NCI-H82 (cell line): ENCODE measurements at places on chromosomes 2 and 18.

GRCh38 chr2:10826625-10827024, 14.0 kb upstream of the PDIA6 start:
- no peak for DNase-seq

DNA sequence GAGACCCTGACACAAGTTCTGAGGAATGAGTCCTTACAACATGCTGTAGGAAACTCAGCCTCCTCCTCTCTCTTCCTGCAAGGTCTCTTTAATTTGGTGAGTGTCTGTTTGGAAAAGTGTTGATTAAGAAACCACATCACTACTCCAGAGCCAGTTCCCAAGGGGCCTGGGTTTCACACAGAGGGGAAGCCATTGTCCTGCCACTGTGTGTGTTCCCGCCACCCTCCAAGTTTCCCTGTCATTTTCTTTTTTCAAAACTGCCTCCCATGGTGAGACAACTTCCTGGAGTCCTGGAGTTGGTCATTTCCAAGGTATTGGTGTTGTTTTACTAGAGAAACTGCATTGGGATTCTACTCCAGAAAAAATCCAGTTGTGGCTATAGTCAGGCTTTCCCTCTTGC, 232.0 kb upstream of the PARD3B start:
- no peak for DNase-seq

DNA sequence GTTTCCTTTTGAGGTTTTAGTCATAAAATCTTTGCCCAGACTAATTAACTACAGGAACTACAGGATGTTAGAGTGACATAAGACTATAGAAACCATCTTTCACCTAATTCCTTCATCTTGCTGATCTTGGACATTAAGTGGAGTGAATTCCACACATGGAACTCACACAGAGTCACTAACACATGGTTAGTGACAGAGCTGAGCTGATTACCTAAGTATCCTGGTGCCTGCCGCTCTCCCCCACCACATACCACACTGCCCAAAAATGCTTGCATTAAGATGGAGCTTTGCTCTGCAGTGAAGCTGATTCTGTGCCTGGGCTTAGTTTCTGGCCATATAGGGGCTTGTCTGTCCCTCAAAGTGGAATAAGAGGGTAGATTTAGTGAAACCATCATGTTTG, 332.9 kb upstream of the NT5C1B start:
- no peak for DNase-seq

DNA sequence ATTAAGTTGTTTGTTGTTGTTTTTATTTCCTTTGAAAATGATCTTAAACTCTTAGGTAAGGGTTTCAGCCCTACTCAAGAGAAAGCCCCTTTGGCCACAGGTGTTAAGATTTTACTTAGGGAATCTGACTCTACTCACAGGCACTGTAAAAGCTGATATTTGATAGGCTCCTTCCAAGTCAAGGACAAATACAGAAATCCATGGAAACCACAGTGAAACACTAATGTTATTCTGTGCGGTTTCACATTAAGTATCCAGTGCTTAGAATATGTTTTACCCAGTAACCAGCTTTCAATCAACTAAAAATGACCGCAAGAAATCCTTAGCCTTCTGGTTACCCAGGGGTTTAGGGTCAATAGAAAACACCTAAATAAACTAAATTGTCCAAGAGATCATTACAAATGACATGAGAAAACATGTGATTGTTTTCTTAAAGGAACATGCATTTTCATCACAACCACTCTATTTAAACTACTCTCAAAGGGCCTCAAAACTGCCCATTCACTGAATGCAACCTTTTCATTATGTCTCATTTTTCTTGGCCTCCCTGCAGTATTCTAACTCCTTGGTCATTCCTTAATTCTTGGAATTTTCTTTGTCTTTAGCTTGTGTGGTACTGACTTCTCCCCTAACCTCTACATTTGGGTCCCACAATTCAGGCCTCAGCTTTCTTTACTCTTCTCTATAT, 56.0 kb downstream of the CDH2 start:
- DNase-seq, result no peak

- DNase-seq, result no peak
Observed at GRCh38 chr2:209808521-209808920, 36.9 kb downstream of the UNC80 start.

GRCh38 chr18:59324623-59324971, 6.1 kb upstream of the CPLX4 start:
- DNase-seq, result no peak

DNA sequence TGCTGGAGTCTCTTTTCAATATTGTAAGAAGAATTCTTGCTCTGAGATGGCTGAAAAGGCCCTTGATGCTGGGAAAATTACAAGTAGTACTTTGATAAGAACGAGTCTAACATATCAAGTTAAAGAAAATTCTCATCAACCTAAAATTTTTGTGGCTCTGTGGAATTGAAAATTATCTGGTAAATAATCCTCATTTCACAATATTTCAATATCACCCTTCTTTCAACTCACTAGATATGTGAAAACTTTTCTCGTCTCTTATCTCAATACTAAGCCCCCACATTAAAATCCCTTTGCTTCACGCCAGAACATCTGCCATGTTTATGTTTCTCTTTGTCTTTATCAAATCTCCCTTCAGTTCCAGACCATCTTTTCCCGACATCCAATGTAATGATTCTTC, 448.8 kb downstream of the ZNF516 start:
- DNase-seq, result no peak

DNA sequence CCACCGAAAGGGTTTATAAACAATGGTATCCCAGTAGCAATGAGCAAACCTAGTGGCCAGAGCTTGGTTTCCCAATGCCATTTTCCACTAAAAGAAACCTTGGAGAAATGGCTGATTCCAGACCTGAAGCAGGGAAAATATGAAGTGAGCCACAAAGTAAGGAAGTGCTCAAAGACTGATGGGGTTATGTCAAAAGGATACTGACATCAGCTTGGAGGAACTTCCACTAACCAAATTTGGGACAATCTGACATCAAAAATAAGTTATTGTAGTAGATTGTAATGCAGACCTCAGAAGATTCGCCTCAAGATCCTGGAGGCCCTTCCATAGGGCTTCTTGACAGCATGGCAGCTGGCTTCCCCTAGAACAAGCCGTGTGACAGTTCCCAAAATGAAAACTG, 79.4 kb upstream of the SP3 start:
- DNase-seq, result no peak

- no peak for DNase-seq
Observed at GRCh38 chr2:127580167-127581049, 44.9 kb downstream of the MYO7B start.

GRCh38 chr2:52536929-52537460, 1230.6 kb upstream of the CHAC2 start:
- DNase-seq, result no peak

GRCh38 chr18:62101321-62101721, 85.5 kb downstream of the PIGN start:
- DNase-seq, result no peak

- no peak for DNase-seq
Observed at GRCh38 chr2:236642584-236643291, 73.1 kb downstream of the ACKR3 start.

- DNase-seq, result no peak
Observed at GRCh38 chr2:232367016-232367415, 11.5 kb upstream of the ALPP start.

DNA sequence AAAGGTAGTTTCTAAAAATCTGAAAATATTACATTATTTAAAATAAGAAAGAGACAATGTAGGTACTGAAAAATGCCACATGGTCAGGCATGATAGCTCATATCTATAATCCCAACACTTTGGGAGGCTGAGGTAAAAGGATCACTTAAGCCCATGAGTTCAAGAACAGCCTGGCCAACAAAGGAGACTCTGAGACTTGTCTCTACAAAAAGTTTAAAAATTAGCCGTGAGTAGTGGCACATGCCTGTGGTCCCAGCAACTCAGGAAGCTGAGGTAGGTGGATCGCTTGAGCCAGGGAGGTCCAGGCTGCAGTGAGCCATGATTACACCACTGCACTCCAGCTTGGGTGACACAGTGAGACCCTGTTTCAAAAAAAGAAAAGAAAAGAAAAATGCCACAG, 21.8 kb downstream of the ATAD2B start:
- DNase-seq, result peak; percentile 15

DNA sequence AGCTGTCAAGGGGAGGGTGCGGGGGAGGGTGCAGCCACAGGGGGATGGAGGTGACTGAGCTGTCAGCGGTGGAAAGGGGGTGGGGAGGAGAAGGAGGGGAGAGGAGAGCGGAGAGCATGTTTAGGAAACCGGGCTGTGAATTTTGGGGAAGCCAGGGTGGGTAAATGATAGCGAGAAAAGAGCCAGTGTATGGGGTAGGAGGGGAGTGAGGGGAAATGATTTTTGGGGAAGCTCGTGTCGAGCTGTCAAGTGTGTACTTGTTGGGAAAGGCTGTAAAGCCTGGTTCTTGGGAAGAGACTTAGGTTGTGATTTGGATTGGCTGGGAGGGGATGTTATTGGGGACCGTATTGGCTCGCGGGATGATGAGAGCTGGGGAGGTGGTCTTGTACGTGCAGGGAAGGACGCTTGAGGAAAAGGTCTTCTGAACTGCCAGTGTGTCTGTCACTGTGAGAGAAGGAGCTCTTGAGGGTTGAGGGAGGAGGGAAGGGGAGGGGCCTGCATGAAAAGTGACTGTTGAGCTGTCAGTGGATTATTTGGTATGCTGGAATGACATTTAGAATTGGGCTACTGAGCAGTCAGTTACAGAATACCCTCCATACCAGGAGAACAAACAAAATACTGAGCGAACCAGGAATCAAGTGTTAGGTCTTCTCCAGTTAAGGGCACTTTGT, 1.0 kb downstream of the UBR3 start:
- DNase-seq, result peak; percentile 76
